ENCODE measurements at places on chromosomes 4 and X. TPM values are rescaled to one million over a fixed set of nuclear protein-coding genes. Genes with fewer than 3 reads are reported as not detected.

The MAGEB1 gene
- total RNA-seq, result not detected

The TRIML2 gene
- not detected for total RNA-seq

The NEK1 gene
- total RNA-seq, result 18.8 TPM

The AWAT2 gene
- not detected for total RNA-seq

The TRMT2B gene
- total RNA-seq, result 19.1 TPM

The HS6ST2 gene
- total RNA-seq, result 2.1 TPM

The TBC1D9 gene
- 3.8 TPM for total RNA-seq

DNA sequence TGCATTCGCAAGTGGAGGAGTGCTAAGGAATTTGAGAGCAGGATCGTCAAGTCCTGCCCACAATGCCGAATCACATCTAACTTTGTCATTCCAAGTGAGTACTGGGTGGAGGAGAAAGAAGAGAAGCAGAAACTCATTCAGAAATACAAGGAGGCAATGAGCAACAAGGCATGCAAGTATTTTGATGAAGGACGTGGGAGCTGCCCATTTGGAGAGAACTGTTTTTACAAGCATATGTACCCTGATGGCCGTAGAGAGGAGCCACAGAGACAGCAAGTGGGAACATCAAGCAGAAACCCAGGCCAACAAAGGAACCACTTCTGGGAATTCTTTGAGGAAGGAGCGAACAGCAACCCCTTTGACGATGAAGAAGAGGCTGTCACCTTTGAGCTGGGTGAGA lies 100.2 kb upstream of the MED14 start:
- no peak for DNase-seq

DNA sequence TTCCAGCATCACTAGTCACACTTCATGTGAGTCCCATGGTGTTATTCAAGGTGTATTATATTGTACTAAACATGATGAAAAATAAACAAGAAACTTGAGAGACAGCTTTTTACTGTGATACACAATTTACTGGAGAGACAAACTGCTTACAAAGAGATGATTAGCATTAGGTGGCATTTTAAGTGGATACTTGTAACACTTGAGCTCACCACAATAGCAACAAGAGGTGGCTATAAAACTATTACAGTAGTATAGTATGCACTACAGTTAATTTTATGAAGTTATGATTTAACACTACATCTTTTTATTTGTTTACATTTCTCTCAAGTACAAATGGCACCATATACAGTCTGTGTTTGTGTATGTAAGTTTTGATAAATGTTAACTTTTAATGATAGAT lies 246.6 kb downstream of the PARM1 start:
- DNase-seq, result no peak

DNA sequence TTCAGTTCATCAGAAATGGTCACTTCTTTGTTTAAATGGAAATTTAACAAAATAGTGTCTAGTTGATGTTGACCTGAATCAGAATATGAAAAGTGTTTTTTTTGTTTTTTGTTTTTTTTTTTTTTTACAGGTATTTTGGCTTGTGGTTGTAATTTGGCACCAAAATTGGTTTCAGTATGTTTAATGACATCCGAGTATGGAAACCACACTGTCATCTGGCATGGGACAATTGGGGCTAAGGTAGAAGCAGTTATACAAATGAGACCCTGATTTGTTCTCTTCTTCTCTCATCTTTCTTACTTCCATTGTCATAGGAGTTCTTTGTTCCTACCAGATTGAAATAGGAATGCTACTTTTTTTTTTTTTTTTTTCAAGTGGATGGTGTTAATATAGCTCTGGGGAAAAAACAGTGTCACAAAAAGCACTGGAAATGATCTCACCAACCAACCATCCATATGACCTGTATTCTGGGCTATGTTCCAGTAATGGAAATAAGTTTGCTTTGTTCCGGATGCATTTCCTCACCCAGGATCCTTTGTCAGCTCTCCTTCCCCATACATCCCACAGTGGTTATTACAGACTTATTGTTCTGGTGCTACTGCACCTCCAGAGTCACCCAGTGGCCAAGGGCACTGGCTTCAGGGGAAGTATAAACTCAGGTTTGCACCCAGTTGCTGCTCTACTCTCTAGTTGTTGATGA lies 95.8 kb downstream of the ATXN3L start:
- no peak for DNase-seq

DNA sequence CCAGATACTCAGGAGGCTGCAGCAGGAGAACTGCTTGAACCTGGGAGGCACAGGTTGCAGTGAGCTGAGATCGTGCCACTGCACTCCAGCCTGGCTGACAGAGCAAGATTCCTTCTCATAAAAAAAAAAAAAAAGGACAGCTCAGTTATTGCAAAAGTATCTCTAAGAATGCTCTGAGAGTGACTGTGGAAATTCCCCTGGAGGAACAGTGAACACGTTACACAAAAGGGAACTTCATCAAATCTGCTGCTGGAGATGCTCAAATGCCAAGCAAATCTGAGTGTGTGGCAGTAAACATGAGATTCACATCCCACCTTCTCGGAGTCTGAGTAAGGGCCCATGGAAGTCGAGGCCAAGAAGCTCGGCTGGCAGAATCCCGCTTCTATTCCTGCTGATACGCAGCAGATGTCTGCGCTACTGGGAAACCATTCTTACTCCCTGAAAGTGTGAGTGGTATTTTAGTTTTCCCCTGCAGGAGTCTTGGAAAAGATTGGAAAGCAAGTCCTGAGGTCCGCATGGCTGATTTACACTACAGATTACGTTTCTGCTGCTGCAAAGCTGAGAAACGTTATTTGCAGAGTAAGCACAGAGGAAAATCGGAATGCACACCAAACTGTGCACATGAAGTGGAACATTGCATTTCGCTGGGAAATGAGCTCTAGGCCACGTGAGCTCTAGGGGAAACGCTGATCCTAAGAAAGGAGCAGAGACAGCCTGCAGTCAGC lies 162.9 kb downstream of the NSUN7 start:
- DNase-seq, result no peak

DNA sequence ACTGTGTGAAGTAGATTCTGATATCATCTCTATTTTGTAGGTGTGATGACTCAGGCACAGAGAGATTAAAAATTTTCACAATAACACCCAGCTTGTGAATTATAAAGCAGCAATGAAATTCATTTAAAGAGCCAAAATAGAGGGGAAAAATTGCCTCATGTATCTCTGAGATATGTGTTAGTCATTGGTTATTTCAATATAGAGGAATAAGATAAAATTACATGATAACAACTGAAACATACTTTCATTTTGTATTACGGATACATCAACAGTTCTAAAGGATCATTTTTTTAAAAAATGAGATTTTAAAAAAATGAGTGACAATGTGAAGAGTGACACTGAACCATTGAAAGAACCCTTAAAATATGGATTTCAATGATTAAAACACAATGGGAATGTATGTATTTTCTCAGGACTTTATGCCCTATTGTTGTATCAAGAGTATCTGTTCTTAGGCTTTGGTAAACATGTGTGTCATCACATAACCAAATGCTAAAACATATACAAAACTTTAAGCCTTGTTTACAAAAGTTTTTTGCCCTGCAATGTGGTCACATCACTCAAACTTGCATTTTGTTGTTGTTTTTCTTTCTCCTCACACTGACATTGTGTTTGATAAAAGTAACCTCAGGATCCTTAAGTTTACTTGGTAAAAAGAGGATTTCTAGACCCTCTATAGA lies 221.3 kb downstream of the ANTXR2 start:
- DNase-seq, result no peak

DNA sequence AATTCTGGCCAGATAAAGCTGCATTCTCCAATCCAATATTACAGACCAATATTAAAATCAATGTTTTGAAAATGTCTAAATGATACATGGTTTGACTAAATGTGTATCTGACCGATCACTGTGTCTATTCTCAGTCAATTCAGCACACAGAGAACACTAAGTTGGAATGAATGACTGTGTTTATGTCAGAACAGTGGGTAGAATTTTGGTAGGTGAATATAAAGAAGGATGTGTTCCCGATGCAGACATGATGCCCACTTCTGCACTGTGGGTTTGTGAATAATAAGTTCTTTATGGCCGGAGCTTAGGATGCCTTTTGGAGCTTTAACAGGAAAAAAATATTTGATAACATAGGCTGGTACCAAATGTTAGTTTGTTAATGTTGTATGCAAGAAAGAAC lies 113.2 kb upstream of the GIMD1 start:
- no peak for DNase-seq

- no peak for DNase-seq
These were observed 192.8 kb downstream of the BCOR start for GRCh38 chrX:39904816-39905537.

- no peak for DNase-seq
These were observed 101.1 kb upstream of the CYLC1 start for GRCh38 chrX:83759872-83760271.

- no peak for DNase-seq
These were observed 49.9 kb downstream of the PCDH7 start for GRCh38 chr4:30770049-30770549.

GRCh38 chr4:87030755-87031441 lies 96.1 kb downstream of the AFF1 start:
- DNase-seq, result no peak

GRCh38 chr4:30950737-30951136 lies 230.6 kb downstream of the PCDH7 start:
- DNase-seq, result no peak

- no peak for DNase-seq
These were observed 133.2 kb downstream of the ZAR1 start for GRCh38 chr4:48623182-48623780.

GRCh38 chr4:35506161-35506560 lies 738.2 kb downstream of the ARAP2 start:
- no peak for DNase-seq

- DNase-seq, result no peak
These were observed 121.6 kb upstream of the IGFBP7 start for GRCh38 chr4:57231781-57232180.

DNA sequence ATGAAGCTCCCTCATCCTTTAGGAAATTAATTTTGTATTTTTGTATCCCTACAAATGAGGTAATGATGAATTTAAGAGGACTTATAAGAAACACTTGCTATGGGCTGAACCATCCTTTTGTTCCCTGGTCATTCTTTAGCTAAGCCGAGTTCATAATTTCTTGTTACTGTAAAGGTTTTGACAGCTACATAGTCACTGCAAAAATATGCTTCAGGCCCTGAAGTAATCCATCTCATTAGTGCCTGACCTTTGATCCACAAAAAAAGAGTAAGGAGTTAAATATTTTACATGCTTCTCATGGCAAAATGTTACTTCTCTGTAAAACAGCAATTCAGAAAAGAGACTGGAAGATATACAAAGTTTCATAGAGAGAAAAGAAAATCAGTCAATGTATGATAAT lies 290.6 kb upstream of the SLIT2 start:
- DNase-seq, result no peak

DNA sequence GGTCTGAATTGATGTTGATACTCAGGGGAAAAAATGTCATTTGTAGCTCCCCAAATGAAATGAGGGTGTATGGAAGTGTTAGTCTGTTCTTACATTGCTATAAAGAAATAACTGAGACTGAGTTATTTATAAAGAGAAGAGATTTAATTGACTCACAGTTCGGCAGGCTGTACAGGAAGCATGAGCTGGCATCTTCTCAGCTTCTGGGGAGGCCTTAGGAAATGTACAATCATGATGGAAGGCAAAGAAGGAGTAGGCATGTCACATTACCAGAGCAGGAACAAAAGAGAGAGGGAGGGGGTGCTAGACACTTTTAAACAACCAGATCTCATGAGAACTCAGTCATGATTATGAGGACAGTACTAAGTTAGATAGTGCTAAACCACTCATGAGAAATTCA lies 1199.9 kb upstream of the DIAPH2 start:
- DNase-seq, result no peak

GRCh38 chr4:184163813-184164212 lies 53.9 kb downstream of the ENPP6 start:
- peak; percentile 27 for DNase-seq

DNA sequence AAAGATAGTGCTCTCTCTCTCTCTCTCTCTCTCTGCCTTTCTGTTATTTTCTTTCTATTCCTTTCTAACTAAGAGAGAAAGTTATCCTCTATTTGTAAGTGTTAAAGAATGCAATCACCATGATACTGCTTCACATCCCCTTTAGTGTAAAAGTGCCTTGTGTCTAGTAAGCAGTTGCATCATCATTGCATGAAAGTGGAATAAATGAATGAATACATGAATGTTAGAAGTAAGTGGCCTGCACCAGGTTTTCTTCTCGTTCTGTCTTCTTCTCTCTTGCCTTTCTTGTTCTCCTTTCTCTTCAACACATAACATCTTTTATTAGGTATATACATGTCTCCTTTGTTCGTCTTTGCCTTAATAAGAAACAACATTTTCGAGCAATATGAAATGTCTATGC lies 35.2 kb downstream of the TRIM2 start:
- DNase-seq, result no peak

DNA sequence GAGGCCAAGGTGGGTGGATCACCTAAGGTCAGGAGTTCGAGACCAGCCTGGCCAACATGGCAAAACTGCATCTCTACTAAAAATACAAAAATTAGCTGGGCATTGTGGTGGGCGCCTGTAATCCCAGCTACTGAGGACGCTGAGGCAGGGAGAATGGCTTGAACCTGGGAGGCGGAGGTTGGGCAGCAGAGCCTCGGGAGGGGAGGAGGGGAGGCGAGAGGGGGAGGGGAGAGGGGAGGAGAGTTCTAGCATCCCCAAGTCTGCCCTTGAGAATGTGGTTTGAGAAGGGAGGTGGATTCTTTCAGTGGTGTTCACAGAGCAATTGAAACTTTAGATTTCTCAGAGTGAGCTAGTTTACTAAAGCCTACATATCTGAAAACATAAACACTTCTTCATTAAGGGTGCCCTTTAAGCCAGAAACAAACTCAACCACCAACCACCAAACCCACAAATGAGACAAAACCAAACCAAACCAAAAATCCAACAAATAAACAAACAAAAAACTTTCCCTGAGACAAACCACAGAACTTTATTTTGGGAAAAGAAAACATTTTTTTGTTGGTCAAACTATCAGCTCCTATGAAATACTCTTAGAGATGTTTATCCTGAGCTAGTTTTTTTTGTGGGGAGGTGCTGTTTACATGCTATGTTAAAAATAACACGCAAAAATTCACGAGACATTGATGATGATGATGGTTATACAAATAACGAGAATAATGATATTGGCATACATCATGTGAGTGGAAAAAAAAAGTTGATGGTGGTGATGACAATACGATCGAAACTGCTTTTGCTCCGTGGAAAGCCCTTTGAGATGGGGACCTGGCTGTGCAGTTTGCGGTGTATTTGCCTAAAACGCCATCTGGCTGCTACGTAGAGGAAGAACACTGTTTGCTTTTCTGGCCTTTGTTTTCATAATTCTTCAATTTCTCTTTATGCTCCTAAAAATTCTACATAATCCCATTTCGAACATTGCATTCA lies 98.2 kb upstream of the PRKX start:
- peak; percentile 18 for DNase-seq

DNA sequence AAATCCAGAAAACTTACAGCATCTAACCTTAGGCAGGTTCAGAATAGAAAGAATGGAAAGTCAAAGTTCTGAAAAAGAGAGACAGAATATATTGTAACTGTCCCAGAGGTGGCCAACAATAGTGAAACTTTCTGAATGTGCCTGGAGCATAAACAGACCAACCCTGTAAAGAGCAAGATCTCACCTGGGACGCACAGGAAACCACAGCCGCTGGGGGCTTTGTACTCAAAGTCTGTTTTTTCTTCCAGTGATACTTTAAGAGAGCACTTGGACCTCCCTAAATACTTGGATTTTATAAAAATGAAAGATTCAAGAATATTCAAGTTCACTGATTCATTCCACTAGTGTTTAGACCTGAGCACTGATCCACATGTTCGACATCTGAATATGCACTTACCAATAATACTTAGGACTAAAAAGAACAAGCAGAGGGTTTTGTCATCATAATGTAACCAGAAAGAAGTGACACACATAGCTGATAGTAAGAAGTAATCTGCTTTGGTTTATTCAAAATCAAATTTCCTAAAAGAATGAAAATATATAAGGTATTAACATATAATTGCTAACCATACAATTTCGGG lies 35.3 kb downstream of the ARAP2 start:
- DNase-seq, result no peak

- DNase-seq, result no peak
These were observed 102.4 kb downstream of the CLNK start for GRCh38 chr4:10582059-10582686.

Data from uterus (tissue), 4 donors.